ENCODE measurements at places on chromosomes 1 and 21.

GRCh38 chr1:15459771-15460707 is 3.5 kb downstream of the CELA2A start:
- DNase-seq: no peak

DNA sequence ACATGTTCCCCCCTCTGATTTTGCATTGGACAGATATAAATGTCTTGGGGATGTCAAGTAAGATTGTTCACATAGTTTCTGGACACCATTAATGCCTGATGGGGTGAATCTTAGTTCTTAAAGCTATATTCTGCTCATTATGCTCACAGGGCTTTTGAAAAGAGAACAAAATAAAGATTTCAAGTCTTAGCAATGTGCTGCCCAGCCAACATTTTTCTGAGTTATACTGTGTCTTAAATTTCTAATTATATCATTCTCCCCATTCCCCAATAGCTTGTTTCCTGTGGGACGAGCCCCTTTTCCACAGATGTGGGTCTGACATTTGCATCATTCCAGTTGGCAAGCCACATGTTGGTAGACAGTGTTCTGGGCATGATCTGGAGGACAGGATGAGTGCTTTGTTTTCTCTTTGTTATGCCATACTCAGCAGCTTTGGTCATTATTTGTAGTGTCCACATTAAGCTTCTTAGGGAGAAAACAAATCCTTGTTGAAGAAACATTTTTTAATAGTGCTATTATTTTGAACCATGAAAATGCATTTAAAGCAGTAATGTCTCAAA is 32.8 kb downstream of the MTARC1 start:
- no peak for DNase-seq

GRCh38 chr1:159011751-159012150 is 2.0 kb downstream of the IFI16 start:
- no peak for DNase-seq

DNA sequence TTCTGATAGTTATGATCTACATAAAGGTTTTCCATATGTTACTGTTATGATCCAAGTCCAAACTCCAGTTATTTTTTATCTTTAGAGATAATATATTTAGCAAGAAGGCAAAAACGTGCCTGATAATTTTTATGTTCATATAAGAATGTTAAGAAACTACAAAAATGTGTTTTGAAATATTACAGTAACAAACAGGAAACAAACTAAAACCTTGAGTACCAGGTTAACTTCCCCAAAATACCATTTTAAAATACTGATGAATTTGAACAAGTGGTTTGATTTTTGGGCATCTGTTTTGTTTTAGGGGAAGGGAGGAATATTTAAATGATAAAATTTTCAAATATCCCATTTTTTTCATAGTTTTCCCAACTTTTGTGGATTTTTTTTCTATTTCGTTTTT is 124.8 kb downstream of the NR5A2 start:
- DNase-seq: no peak

DNA sequence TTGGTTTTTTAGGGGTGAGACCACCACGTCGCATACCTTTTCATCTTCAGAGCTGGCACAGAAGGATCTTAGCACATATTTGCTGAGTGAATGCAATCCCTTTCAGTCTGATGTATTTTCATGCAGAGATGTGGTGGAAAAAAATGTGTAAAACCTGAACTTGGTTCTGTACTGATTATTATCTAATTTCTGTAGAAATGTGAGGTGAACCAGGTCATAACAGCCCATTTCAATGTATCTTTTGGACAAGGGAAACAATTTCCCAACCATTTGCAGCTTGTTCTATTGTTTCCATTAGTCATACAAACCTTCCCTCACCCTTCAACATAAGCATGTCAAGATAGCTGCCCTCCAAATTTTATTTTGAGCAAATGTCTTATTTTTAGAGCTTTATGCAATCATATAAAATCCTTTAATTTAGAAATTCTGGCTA is 46.8 kb upstream of the RUNX1 start:
- DNase-seq: no peak

GRCh38 chr1:232378266-232379062 is 251.5 kb downstream of the SIPA1L2 start:
- DNase-seq: no peak

- DNase-seq: no peak
These were observed 36.9 kb downstream of the SLC2A1 start for GRCh38 chr1:42921769-42922168.

Data from left forelimb (tissue), 1 donor.